Fibroblast of the aortic adventitia (primary cell): ENCODE measurements at places on chromosomes 6 and 20.

DNA sequence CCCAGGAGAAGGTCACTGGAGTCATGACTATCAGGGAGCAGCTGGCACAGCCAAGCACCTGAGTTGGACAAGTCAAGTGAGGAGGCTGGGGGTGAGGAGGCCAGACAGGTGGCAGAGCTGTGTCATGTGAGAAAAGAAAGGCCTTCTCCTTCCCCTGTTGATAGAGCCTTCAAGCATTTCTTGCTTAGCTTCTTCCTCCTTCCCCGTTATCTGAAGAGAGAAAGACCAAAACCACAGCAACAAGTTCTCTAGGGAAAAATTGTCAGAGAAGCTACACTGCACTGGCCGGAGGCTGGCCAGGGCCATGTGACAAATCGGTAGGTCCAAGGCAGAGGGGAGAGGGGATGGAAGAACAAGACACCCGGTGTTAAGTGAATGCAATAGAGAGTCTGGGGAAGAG lies 202.1 kb upstream of the PRDM1 start:
- DNase-seq = no peak

DNA sequence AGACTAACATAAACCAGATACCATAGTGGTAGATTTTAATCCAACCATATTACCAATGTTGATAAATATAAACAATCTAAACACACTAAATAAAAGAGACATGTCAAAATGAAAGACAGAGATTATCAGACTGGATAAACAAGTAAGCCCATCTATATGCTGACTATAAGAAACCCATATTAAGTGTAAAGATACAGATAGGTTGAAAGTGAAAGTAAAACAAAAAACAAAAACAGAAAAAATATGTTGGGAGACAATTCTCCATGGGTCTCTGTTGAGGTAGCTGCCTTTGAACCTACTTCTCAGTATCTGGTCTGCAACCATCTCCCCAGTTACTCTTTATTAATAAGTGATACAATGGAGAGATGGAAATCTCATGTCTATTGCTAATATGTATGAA lies 21.2 kb downstream of the REV3L start:
- DNase-seq = no peak

DNA sequence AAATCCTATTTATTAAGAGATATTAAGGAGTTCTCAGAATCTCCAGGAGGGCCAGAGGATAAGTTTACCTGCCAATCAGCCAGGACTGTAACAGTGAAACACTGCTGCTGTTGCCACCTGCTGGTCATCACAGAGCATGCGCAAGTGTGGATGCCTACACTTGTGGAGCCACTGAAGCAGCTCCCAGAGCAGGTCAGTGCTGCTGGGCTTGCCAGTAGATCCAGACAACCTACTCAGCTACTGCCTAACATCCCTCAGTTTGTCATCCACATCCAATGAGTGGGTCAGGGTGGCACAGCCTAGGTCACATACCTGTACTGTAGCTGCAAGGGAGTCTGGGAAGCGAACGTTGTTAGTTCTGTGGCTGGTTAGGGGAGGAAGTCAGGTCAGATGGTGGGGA lies 18.3 kb upstream of the NHSL1 start:
- DNase-seq = peak; percentile 61

- DNase-seq = no peak
Measured at GRCh38 chr6:168264593-168265335, 54.8 kb downstream of the DACT2 start.
